Ovary (tissue), 10 donors: ENCODE measurements at places on chromosomes 6 and 20. TPM values are rescaled to one million over a fixed set of nuclear protein-coding genes. Genes with fewer than 3 reads are reported as not detected.
A peak's percentile ranks its signal among the peaks of the same experiment; 100 is the strongest.

- no peak for DNase-seq
These were observed 10.4 kb upstream of the SNPH start for GRCh38 chr20:1255675-1256074.

The SLC17A3 gene
- polyA plus RNA-seq: 0.35 TPM

DNA sequence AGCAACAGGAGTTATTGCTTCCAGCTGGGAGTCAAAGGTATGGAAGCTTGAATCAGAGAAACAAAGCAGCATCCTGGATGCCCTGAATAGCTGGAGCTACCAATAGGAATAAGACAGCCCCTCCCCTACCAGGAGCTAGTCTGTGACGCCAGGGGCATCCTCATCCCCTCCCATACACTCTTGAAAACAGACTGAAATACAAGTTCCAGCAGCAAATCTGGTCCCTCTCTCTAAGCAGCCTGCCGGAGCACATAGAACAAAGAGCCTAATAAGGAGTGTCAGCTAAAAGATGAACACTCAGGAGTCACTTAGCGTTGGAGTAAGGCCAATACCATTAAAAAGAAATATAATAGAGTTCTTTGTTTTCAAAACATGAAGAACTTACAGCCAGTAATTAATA is 25.6 kb downstream of the FILIP1 start:
- no peak for DNase-seq

DNA sequence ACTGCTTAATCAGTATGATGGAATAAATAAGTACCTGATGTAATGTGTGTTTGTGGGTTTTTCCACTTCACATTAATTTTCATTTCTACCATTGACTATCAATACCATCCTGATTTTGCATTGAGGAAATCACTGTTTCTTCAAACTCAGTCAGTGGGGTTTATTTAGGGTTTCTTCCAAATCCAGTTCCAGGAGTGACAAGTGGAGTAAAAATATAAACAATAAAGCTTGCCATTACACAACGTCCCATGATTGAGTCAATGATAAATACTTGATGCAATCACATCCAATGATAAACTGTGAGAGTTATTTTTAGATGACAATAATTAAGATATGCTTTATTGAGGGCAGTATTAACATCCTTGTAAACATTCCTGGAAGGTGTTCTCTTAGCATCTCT is 1037.4 kb upstream of the GJE1 start:
- no peak for DNase-seq

DNA sequence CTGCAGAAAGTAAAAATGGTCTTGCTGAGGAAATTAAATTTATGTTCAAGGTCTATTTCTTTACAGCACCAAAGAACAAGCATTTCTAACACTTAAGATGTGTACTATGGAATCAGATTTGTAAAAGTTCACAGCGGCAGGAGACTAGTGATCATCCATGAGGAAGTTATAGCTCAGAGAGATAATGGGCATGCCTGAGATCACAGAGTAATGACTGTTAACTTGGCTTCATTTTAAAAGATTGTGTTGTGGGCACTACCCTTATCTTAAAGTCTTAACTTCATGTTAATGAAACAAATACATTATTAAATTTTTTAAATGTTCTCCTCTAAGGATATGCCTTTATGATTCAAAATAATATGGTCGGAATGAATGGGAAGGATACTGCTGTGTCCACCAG is 168.6 kb downstream of the GMPR start:
- no peak for DNase-seq

GRCh38 chr6:67897998-67898607 is 737.0 kb upstream of the ADGRB3 start:
- no peak for DNase-seq

The MAS1 gene
- 0.04 TPM for polyA plus RNA-seq

The TRIM31 gene
- not detected for polyA plus RNA-seq

The CCHCR1 gene
- 11.9 TPM for polyA plus RNA-seq

DNA sequence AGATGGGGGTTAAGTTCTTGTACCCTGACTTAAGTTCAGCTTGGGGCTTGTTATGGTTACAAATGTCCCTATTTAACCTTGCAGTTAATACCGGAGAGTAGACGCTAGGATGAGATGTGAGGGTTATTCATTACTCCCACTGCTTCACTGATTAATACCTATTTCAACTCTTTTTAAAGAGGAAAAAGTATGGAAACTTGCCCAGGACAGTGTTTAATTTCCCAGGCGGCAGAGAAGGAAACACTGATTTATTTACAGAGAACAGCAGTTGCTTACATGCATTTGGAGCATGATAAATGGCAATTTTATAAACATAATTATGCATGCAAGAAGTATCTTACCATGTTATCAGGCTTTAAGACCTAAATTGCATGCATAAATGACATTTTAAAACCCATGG is 137.7 kb downstream of the RCAN2 start:
- no peak for DNase-seq

The RAET1L gene
- polyA plus RNA-seq: not detected

- DNase-seq: no peak
These were observed 474.7 kb downstream of the EPM2A start for GRCh38 chr6:145260484-145261175.

The ENPP1 gene
- 5.4 TPM for polyA plus RNA-seq

- no peak for DNase-seq
These were observed 6.8 kb upstream of the COMMD7 start for GRCh38 chr20:32749914-32750637.

GRCh38 chr6:38512211-38512610 is 127.5 kb downstream of the BTBD9 start:
- DNase-seq: no peak

DNA sequence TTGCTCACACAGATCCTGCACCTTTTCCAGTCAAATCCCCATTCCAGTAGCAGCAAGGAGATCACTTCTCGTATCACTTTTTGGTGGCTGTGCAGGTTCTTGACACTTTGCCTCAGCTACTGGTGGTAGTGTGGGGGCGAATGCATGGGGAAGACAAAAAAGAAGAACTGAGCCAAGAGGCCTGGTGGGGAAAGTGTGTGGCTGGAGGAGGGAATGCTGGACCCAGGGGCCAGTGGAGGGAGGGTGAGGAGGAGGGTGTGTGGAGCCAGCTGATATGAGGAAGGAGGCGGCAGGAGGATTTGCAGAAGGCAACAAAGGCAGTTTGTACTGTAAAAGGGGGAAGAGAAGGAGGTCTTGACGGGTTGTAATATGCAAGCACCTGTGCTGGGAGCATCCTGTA is 15.7 kb upstream of the HLA-C start:
- no peak for DNase-seq

The NRSN1 gene
- polyA plus RNA-seq: not detected

GRCh38 chr6:96211341-96211740 is 195.6 kb downstream of the FUT9 start:
- DNase-seq: no peak

The CNR1 gene
- 4.2 TPM for polyA plus RNA-seq

DNA sequence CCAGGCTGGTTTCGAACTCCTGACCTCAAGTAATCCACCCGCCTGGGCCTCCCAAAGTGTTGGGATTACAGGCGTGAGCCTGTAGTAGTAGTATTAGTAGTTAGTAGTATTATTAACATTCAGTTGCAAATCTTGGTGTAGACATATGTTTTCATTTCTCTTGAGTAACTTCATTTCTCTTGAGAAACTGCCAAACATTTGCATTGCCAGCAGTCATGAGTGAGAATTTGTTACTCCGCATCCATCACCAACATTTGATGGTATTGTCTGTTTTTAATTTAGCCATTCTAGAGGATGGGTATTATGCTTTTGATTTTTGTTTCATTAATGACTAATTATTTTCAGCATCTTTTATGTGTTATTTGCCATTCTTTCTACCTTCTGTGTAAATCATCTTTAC is 1.5 kb upstream of the ERVFRD-1 start:
- DNase-seq: no peak

The TUBB2B gene
- polyA plus RNA-seq: 0.67 TPM

GRCh38 chr6:18763086-18763485 is 375.9 kb downstream of the RNF144B start:
- DNase-seq: no peak

- no peak for DNase-seq
These were observed 13.9 kb upstream of the SIRPA start for GRCh38 chr20:1881240-1881835.

GRCh38 chr6:139904158-139904533 is 529.7 kb upstream of the CITED2 start:
- DNase-seq: no peak

DNA sequence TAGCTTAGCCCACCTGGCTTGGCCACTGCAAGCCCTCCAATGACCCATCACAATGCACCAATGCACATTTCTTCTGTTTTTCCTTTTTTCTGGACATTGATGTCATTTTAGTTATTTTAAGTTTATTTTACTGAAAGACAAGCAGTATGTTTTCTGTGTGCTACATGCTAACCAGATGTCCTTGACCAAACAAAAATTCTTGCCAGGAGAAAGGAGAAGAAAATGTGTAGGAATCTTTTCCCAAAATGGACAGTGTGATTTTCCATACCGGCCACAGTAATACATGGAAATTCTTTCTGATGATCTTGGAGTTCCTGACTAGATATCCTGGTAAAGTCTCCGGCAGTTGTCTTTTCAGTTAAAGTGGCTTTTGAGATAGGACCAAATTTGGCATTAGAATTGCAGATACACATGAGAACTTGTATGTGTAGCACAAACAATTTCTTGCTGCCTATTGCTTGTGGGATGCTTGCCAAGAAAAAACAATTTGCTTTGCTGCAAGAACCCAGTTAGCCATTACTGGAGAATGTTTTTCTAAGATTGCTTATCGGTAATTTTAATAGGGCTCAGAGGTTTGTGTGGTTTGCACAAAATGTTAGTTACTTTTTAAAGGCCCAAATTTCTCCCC is 696.5 kb upstream of the CITED2 start:
- no peak for DNase-seq

The TRERF1 gene
- polyA plus RNA-seq: 4.5 TPM

GRCh38 chr20:858011-858410 is 24.5 kb downstream of the FAM110A start:
- DNase-seq: no peak

The MOXD1 gene
- 4.2 TPM for polyA plus RNA-seq

The CST3 gene
- polyA plus RNA-seq: 404 TPM

The RNF182 gene
- polyA plus RNA-seq: 0.67 TPM

The CLPSL1 gene
- not detected for polyA plus RNA-seq

GRCh38 chr6:87699576-87699975 is 2.5 kb downstream of the AKIRIN2 start:
- DNase-seq: no peak

The TAGAP gene
- 5.1 TPM for polyA plus RNA-seq

DNA sequence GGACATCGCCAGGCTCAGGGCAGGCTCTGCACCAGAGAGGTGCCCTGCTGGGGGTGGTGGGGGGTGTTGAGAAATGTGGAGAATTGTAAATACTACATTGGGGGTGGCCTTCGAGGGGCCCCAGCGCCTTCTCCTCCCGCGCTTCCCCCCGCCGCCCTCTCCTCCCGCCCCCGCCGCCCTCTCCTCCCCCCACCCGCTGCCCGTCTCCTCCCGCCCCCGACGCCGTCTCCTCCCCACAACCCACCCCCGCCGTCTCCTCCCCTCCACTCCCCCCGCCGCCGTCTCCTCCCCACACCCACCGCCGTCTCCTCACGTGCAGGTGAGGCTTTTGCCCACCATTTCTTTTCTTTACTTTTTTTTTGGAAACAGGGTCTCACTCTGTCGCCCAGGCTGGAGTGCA is 1.5 kb upstream of the SRMS start:
- DNase-seq: no peak

DNA sequence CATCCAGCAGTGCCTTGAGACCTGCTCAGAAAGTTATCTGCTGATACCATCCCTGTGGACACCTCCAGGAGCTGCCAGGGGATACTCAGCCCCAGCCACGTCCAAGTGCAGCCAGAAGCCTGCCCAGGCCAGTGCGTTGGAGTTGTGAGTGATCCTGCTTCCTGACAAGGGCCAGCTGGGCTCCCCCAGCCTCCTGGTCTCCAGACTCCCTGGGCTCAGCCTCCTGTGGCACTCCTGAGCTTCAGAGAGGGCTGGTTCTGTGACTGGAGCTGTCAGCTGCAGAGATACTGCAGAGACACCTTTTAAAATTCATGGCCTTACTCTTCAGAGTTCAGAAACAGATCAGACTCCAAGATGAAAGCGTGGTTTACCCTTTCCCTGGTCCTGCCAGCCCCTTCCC is 515.9 kb downstream of the CD83 start:
- DNase-seq: no peak

DNA sequence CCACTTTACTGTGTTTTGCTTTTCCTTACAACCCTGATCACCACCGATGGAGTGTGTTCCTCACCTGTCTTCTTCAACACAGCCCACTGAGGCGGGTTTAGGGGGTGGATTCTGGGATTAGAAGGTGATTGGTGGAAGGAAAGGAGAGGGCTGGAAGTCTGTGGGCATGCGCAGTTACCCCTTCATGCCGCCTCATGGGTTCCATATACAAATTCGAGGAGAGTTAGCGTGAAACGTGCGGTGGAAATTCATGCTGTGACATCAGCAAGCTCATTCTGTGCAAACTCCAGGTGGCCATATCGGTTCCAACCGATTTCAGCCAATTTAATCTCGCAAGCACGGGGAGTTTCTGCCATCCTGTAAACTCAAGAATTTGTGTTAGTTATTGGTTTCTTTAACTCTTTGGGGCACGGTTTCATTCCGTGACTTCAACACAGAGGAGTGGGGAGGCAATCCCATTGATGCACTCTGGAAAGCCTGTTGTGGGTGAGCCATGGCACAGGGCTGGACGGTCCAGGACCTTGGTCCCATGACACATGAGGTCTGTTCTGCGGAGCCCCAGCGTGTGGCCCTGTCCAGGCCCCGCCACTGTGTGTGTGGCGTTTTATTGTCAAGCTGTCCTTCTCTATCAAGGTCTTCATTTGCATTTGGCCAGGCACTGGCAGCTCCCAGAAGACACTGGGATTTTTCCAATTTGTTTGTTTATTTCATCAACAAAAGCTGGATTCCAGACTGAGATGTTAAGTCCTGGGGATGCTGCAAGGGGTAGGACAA is 482.8 kb upstream of the SULF2 start:
- no peak for DNase-seq

The FAM83B gene
- polyA plus RNA-seq: not detected

The TBX18 gene
- polyA plus RNA-seq: 1.5 TPM

The MICB gene
- polyA plus RNA-seq: 0.48 TPM

- DNase-seq: peak; percentile 53
These were observed 160.5 kb downstream of the TTLL2 start for GRCh38 chr6:167485186-167485978.

GRCh38 chr20:10883166-10883565 is 209.4 kb upstream of the JAG1 start:
- DNase-seq: no peak

The OR12D1 gene
- polyA plus RNA-seq: not detected

The NOX3 gene
- polyA plus RNA-seq: not detected

The DDX39B gene
- polyA plus RNA-seq: 219 TPM

GRCh38 chr6:132734694-132735236 is 20.9 kb upstream of the VNN1 start:
- no peak for DNase-seq

GRCh38 chr6:44021589-44022295 is 105.5 kb downstream of the MRPL14 start:
- no peak for DNase-seq

The FHL5 gene
- polyA plus RNA-seq: 15.5 TPM

DNA sequence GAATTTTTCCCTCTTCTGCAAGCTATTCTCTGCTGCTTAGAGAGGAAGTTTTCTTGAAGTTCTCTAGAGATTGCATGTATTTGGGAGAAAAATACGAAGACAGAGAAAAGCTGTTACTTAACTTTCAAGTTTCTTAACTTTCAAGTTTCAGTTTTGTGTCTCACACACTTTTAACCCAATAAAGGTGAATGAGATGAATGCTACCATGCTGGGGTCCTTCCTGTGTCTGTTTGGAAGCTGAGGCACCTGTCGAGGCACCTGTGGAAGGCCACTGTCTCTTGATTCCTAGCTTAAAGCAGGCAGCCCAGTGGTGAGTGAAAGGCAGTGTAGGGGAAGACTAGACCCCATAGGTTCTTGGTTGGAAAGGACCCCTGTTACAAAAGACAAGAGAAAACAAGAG is 372.8 kb upstream of the JARID2 start:
- DNase-seq: no peak

- DNase-seq: peak; percentile 36
These were observed 94.4 kb upstream of the PRDM1 start for GRCh38 chr6:105991561-105992314.
